ENCODE measurements at places on chromosomes 16 and 17.

DNA sequence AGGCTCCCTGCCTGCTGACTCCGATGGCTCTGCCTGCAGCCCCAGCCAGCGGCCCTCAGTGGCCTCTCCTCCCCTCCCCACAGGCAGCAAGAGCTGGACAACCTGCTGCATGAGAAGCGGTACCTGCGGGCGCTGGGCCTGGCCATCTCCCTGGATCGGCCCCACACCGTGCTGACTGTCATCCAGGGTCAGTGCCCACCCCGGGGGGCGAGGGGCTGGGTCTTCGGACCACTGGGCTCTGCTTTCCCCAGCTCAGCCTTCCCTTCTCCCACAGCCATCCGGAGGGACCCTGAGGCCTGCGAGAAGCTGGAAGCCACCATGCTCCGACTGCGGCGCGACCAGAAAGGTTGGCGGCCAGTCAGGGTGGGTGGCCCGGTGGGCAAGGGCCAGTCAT, 3.4 kb downstream of the NOXO1 start:
- no peak for DNase-seq

- DNase-seq, result no peak
Observed at GRCh38 chr16:11892761-11893160, 23.0 kb downstream of the GSPT1 start.

DNA sequence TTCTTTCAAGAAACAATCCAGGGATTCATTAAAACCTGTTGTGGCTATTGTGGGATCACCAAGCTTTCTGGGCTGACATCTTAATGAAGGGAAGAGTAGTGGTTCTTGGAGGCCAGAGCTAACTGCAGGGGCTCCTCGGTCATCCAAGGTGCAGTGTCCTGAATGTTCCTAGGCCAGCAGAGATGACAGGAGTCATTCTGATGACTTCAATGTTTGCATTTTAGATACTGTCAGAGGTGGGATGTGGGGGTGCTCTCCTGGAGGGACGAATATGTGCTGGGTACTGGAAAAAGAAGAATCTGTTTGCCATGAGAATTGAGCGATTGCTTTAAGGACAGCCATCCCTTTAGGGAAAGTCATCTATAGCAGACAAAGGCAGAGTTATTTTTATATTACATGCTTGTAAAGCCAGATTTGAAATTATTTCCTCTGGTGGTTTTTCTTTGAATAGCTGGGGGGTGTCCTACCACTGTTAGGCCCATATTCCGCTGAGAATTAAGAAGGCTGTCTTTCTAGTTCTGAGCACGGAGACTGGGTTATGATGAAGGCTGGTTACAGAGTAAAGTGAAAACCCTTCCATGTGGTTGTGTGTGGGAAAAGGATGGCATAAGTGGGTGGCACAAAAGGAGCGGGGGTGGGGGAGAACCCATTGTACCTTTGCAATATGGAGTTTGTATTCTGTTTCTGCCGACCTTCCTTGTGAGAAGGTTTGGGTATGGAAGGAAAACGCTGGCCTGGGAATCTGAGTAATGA, 7.4 kb downstream of the HLF start:
- DNase-seq, result no peak

DNA sequence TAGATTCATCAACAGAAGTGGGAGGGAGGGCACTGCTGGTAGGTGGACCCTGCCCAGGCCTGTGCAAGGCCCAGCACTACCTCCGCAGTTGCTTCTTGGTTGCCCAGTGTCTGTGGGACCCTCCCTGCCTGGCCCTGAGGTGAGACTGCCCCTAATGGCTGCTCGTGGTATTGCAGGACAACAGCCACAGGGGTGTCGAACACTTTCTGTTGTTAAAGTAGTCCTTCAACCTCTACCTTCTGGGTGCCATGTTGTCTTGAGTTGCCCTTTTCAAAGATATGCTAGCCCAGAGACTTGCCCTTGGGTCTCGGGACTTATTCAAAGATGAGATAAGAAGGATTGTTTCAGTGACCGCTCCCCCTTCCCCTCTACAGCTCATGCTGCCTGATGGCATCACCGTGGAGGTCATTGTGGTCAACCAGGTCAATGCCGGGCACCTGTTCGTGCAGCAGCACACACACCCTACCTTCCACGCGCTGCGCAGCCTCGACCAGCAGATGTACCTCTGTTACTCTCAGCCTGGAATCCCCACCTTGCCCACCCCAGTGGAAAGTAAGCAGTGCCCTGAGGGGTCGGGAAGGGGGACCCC, 29.1 kb downstream of the AKAP1 start:
- DNase-seq, result no peak

DNA sequence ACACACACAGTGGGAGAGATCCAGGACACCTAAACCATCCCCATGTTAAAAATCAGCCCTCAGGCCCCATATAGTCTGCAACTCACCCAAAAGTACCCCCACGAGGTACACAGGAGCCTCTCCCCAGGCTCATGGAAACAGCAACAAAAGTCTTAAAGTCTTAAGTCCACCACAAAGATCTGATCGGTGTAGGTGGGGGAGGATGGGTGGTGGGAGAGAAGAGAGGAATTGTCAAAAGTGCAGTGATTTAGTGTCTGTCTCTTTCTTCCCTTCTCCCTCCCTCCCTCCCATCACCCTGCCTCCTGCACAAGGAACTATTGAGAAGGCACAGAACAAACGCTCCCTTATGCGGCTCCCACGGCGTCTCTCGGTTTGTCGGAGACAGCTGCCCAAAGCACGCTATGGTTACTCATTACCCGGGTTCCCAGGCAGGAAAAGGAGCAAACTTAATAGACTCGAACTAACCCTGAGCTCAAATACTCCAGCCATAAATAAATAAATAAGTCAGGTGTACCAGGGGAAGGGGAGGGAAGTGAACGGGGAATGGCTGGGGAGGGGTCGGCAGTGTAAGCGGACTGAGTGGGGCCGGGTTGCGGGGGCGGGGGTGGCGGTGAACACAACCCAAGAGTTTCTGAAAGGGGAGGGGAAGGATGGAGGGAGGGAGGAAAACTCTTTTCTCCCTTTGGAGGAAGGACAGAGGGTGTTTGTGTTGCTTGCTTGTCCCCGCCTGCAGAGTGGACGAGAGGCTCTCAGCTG, 477.4 kb downstream of the SLC39A11 start:
- DNase-seq, result no peak

GRCh38 chr16:23107936-23108335, 41.3 kb downstream of the USP31 start:
- no peak for DNase-seq

- no peak for DNase-seq
Observed at GRCh38 chr17:57340160-57340981, 84.0 kb downstream of the MSI2 start.

DNA sequence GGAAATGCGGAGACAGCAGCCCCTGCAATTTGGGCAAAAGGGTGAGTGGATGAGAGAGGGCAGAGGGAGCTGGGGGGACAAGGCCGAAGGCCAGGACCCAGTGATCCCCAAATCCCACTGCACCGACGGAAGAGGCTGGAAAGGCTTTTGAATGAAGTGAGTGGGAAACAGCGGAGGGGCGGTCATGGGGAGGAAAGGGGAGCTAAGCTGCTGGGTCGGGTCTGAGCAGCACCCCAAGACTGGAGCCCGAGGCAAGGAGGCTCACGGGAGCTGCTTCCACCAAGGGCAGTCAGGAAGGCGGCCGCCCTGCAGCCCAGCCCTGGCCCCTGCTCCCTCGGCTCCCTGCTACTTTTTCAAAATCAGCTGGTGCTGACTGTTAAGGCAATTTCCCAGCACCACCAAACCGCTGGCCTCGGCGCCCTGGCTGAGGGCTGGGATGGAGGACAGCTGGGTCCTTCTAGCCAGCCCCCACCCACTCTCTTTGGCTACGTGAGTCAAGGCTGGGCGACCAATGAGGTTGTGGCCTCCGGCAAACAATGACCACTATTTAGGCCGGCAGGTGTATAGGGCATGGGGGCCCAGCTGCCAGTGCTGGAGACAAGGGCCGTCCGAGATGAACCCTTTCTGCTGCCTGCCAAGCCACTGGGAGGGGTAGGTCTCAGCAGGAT, 507 bp downstream of the SERPINF1 start:
- peak; percentile 37 for DNase-seq

DNA sequence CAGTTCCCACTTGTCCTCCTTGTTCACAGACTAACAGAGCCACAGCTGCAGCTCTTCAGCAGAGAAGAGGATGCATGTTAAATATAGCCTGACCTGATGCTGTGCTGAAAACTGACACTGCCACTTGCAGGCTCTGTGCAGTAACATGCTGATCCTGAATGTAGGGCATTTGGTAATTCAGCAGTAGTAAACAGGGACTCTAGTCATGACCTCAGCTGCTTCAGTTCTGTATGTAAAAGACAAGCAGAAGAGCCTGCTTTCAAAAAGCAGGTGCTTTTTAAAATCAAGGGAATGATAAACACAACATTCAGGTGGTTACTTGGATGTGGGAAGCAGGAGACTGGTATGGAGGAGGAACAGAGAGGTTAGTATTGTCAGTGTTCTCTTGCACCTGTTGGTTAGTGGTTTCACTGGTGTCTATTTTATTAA, 33.8 kb downstream of the ESRP2 start:
- DNase-seq, result no peak

GRCh38 chr16:8512941-8513624, 77.2 kb downstream of the TMEM114 start:
- no peak for DNase-seq

GRCh38 chr16:48232493-48233040, 11.5 kb upstream of the LONP2 start:
- DNase-seq, result no peak

DNA sequence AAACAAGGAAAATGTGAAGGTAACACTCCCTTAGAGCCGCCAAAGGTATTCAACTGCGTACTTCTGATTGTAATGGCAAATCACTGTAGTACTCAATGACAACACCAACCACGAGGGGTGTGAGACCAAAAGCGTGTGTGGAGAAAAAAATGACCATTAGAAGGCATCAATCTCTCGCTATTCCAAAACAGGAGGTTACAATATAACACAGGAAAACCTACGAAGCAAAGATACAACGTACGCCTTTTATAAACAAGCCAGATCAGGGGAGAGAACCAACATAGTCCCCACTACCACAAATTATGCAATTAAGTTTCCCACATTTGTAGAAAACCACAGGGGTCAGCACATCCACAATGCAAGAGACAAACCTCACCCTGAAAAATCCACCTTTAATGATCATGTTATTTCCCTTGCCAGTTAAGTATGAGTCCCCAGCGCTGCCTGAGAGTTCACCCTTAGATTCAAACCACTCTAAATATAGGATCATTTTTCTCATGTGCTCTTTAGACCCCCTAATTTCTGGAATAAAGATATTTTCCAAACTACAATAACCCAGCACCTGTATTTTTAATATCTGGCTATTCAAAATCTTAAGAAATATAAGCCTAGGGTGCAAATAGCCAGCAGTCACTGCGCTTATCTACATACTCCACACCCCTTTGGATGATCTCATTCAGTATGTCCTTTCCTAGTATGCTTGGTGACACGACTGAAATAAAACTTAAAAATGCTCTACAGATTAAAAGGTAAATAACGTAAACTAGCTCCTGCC, 12.4 kb downstream of the TEX14 start:
- DNase-seq, result no peak

DNA sequence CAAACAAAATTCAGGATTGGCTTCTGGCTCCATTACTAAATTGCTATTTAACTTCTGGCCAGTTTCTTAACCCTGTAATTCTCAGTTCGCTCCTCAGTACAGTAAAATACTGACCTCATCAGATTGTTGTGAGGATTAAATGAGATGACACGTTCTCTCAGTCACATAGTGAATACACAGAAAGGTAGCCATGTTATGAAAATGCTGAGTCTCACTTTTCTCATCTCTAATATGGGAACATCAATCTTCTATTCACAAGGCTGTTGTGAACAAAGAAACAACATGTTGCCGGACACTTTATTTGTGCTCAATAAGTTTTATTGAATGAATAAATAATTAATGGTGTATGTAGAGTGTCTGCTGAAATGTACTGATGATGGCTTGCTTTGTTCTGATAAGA, 924.5 kb upstream of the GOT2 start:
- no peak for DNase-seq
